ENCODE measurements at places on chromosomes 7 and 10. TPM values are rescaled to one million over a fixed set of nuclear protein-coding genes. Genes with fewer than 3 reads are reported as not detected.

The PLPP4 gene
- total RNA-seq = not detected

GRCh38 chr10:132269266-132270230 is 38.2 kb downstream of the STK32C start:
- no peak for DNase-seq

The WNT8B gene
- total RNA-seq = not detected

The WEE2 gene
- total RNA-seq = not detected

The IMPDH1 gene
- total RNA-seq = 48.1 TPM

The PAOX gene
- total RNA-seq = 9.1 TPM

The EN2 gene
- 0.27 TPM for total RNA-seq

GRCh38 chr7:47600199-47601118 is 18.5 kb upstream of the TNS3 start:
- no peak for DNase-seq

GRCh38 chr10:21493784-21494183 is 31.7 kb downstream of the SKIDA1 start:
- DNase-seq = no peak

GRCh38 chr7:91310830-91311460 is 46.7 kb downstream of the FZD1 start:
- no peak for DNase-seq

DNA sequence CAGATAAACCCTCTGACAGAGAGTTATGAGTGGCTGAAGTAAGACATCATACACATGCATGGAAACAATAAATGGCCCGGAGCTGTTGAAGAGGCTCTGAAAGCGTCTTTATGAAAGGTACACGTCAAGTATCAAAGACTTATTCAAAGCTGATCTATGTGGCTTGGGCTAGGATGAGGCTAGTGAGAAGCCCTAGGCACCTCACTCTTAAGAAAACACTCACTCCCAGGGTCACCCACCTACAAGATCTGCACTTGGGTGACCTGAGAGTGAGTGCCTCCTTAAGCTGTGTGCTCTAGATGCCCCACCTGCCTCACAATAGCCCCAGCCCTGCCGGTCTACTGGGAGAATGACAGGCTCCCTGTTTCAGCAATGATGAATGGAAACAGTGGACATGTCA is 1.1 kb upstream of the GIMAP1 start:
- no peak for DNase-seq

- DNase-seq = no peak
These were observed 92.3 kb downstream of the CCDC7 start for GRCh38 chr10:32538256-32538655.

DNA sequence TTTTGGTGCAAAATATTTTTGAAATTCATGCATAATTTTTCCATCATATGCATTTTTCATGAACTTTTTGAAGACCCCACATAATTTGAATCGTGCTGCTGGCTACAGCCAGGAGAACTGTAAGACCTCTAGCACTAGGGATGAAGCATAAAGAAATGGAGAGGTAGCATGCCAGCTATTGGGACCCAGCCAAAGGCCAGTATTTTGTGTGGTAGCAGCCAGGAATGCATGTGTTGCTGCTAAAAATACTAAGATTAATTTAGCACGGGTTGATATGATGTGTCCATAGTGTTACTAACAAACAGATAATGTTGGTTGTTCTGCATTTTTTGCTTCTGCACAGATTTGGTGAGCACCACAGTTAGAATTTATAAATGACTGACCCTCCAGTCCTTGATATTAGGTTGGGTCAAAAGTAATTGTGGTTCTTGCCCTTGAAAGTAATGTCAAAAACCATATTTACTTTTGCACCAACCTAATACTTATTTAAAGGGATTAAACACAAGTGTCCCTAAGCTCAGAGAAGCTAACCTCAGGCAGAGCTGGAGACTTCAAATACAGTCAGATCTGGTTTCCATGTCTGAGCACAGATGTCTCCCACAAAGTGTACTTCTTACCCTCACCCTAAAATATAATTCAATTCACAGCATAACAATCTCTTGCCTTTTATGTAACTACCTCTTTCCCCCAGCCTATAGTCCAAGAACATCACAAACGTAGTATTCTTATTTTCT is 54.1 kb upstream of the NPSR1 start:
- no peak for DNase-seq

The EBLN1 gene
- not detected for total RNA-seq

DNA sequence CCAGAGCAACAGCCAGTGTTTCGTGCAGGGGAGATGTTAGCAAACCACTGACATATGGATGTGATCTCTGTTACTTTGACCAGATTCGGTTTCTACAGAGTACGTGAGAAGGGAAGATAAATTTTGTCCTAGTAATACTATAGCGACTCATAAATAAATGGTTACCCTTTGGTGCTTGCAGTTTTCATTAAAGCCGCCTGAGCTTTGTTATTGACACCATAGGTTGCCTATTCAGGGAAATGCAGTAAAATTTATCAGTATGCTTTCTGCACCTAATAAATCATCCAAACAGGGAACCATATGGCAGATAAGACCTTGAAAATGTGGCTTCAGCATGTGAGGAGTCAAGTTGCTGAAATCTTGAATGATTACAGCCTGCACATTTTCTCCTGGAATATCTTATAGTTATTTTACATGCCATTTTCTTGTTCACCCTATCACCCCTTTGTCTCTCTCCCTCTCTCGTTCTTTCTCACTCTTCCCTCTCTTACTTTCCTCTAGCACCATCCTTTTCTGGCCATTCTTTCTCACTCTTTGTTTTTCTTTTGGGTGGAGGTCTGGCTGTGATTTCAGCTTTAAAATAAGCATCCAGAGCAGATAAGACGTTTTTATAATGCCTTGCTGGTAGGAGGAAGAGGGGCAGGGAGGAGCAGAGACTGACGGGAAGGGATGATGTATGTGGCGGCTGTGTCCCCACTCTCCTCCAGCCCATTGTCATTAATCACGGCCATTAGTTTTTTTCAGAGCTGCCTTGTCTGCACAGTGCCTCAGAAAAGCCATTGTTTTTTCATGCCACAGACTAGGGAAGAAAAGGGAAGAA is 182.5 kb downstream of the LRMDA start:
- no peak for DNase-seq

DNA sequence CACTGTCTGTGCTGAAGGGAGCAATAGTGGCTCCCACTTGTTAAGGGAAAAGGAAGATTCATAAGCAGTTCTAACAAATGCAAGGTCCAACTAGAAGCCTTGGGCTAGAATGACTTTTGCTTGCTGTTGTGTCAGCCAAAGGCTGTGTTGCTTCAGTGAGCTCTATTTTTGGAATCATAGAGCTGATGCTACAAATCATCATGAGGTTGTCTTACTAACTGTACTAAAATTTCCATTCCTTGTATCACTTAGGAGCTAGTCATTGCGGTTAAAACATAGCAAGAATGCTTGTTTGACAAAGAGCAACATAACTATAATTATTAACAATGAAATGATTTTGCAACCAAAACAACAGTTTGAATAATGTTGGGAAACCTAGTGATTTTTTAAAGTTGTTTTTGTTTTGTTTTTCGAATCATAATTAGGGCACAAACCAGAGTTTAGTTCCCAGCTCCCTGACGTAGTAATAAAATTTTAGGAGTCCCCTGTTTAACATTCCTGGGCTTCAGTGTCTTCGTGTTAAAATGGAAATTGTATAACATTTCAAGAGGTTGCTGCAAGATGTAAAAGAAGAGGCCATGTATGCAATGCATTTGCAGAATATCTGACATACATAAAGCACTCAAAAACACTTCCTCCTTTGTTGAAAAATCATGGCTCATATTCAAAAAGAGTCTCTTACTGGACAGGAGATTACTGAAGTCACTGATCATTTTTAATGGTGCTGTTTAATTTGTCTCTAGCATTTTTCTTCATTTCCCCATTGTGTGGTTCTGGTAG is 183.4 kb downstream of the MACC1 start:
- DNase-seq = no peak

GRCh38 chr10:79047875-79048638 is 20.7 kb upstream of the ZMIZ1 start:
- no peak for DNase-seq

The PROSER2 gene
- total RNA-seq = 6.2 TPM

- DNase-seq = no peak
These were observed 93.1 kb upstream of the IKZF1 start for GRCh38 chr7:50211130-50212015.

DNA sequence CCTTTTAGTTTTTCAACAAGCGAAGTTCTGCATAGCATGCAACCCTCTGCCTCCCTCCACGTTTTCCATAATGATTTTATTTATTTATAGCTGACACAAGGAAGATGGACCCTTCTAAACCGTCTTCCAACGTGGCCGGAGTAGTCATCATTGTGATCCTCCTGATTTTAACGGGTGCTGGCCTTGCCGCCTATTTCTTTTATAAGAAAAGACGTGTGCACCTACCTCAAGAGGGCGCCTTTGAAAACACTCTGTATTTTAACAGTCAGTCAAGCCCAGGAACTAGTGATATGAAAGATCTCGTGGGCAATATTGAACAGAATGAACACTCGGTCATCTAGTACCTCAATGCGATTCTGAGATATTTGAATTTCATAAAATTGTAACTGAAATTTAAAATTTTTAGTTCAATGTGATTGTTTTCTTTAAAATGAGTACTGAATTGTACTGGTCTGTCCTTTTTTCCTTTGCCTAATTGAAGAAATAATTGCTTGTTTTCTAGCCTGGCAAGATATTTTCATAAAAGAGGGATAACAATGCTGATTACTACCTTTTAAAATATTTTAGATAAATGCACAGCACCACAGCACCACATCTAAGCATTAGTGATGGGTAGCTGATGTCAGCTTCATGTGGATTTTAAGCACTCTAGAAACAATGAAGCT is 41.5 kb upstream of the SLC39A12 start:
- DNase-seq = no peak

- DNase-seq = no peak
These were observed 178.4 kb downstream of the ARHGAP12 start for GRCh38 chr10:31749981-31750840.

DNA sequence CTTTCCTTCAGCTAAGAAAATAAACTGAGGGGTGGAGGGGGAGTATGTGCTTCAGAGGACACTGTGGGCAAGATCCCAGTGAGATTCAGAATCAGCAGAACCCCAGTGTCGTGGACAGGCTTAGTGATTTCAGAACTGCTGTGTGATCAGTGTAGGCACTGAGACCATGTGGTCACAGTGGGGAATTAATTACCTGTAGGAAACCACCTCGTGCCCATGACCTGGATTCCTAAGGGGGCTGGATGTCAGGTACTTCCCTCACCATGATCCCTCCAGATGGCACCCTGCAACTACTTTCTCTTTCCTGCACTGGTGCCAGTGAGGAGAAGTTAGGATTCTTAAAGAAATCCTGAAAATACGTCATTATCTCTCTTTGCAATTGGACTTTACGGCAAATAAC is 64.4 kb downstream of the HBP1 start:
- no peak for DNase-seq

DNA sequence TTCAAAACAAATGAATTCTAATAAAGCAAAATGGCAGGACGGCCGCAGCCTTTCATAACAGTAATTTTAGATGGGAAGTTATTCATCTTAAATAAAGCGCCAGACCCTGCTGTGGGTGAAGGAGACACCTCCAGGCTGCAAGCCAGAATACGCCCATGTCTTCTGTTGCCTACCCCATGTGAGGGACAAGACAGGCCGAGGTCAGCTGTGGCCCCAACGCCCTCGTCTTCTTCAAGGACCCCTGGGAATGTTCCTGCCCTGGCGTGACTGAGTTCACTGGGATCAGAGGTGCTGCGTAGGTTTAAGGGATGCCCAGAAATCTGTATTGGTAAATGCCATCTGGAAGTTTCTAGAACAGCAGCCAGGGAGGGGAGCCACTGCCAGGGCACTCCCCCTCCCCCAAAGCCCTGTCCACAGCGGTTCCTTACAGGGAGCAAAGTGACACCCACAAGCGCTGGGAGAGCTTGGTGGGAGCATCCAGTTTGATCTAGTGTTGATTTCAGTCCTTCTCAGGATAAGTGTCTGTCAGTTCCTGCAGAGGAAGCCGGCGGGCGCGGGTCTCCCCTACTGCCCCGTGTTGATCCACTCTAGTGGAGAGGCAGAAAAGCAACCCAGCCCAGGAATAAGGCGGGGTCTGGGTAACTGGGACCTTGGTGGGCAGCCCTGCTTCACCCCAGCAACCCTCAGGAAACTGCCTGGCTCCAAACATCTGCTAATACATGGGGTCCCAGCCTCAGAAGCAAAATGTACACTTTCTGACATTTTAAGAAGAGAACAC is 20.6 kb downstream of the PAPOLB start:
- DNase-seq = no peak

DNA sequence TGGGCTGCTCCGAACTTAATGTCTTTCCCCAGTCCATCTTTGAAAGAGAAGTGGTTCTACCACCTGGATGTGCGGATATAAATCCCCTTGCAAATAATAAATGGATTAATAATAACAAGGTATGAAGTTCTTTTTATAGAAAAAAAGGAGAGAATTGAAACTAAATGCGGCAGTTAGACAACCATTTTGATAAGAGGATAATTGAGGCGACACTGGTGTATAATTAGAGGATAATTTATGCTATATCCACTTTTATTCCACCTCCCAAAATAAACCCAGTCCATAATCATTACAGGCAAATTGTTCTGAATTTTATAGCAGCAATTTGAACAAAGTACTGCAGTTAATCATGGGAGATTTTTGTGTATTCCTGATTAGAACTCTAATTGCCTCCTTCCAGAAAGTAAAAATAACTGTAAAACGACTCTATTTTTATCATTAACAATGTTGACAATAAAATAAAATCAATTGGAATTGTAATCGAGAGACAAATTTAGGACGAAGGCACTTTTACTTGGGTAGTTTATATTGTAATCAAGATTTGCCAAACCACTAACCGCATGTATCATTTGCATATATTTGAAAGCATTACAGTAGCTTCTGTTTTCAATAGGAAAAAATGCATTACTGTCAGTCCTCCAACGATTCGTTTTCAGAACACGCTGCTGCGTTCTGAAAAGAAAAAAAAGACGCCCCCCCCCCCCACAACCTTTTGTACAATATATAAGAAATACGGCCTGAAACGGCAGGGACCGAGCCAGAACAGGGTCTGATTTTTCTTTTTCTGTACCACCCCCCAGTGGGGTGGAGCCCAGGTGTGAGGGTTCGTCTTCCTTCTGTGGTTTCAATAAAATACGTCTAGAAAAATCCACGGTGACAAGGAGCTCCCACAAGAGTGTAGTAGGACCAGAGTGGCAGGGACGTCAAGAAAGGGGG is 838 bp upstream of the DLX6 start:
- DNase-seq = no peak

DNA sequence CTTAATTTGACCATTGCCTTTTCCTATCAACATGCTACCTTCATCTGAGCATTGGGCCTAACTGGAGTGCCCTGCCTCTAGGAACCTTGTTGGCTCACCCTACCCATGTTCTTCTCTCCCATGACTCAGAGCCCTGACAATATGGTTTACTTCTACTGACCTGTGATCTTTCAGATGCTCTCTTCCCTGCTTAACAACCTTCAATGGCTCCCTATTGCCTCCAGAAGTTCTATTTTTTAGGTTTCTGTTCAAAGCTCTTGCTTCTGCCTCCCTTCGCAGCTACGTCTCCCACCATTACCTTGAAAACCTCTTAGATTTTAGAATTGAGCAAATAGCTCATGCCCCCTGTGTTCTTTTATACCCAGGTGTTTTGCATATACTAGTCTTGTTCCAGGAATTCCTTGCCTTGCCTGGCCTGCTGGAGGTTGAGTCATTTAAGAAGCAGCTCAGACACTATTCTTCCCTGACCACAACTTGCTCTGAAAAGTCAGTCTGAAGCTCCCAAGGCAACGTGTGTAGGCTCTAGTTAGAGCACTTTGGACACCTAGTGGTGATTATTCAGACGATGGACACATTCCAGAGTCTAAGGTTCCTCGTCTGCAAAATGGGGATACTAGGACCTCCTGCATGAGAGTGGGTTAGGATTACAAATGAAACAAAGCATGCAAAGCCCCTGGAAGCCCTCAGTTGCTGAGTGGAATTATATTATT is 64.4 kb upstream of the EMX2 start:
- DNase-seq = no peak

GRCh38 chr10:530717-531116 is 158.8 kb downstream of the DIP2C start:
- DNase-seq = no peak
